ENCODE measurements at places on chromosomes 5 and 9.

DNA sequence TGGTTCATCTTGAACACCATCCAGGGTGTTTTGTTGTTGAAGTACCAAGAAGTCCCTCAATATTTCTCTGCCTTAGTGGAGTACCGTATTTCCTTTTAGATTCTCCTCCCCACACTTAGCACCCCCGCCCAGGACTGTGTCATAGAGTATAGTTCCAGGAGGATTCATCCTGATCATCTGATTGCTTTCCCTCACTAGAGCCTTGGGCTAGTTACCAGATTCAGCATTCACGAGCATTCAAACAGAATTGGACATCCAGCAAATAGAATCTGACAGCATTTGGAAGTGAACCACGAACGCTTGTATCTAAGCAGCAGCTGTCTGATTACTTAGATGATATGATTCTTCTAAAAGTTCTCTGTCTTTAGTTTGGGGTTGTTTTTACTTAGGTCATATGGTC lies 248.1 kb upstream of the TAS2R1 start:
- no peak for DNase-seq

DNA sequence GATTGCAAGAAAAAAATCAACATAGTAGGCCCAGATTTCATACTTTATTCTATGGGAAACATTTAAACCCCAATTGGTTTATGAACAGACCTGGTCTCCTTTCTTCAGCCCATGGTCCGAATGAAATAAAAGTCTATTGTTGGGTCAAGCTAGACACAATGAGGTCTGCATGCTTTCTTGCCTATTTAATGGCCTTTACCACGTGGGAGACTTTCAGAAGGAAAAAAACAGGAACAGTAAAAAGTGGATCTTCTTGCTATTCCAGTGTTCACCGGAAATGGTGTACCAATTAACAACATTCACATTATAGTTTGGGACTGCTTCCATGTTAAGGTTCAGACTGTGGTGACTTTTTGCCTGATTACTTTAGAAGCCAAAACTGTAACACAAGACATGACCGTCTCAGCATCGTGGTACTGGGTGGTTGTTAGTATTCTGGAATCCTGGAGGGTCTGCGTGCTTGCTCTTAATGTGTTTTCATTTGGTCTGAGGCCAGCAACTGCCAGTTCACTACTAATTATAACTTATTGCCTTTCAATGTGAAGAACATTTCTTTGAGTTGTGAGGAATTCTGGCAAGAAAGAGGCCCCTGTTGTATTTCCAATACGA lies 85.4 kb upstream of the PRRC1 start:
- no peak for DNase-seq

GRCh38 chr5:67253911-67254310 lies 57.3 kb upstream of the CD180 start:
- no peak for DNase-seq

DNA sequence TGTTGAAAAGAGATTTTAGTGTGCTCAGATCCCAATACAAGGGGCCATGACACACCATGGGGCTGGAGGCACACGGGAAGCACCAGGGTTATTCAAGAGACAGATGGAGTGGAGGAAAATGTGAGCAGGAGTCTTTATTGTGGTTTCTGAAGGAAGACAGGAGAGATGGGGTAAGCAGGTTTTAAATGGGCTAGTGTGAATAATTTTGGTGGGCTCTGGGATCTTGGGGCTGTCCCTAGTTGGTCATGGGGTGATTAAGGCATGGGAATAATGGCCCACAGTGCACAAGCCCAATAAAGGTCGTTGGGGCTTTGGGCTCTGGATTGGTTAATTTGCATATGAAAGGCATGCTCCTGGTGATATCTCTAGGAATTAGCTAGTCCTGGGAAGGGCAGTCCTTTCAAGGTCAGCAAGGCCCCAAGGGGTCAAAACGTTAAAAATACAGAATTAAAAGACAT lies 3.6 kb upstream of the SCGB3A2 start:
- DNase-seq = no peak

DNA sequence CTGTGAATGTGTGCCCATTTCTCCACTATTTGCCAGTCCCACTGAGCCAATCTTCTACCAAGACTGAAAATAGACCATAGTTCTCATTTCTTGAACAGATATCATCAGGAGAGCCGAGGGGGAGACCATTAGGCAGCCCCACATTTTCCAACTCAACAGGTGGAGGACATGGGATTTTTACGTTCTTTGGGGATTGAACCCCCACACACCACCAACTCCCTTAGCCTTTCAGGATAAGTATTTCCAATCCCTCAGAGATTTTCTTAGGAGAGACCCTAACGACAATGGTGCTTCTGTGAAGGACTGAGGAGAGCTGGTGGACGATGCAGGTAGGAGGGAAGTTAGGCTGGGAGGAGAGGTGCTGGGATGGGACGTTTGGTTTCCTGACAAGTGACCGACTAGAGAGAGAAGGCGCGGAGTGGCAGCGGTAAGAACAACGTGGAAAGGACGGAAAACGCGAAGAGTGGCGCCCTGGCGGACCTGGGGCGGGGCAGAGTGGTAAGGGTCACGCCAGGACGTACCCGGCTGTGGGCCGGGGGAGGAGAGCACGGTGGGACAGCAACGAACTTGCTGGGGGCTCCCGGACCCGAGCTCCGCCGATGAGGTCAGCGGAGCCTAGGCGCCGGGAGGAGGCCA lies 681 bp upstream of the CHSY3 start:
- DNase-seq = no peak

GRCh38 chr5:137113161-137113560 lies 386.0 kb downstream of the SPOCK1 start:
- no peak for DNase-seq

- no peak for DNase-seq
Observed at GRCh38 chr5:78659714-78660113, 11.1 kb upstream of the LHFPL2 start.

- no peak for DNase-seq
Observed at GRCh38 chr5:140109018-140109758, 4.7 kb upstream of the PURA start.

- no peak for DNase-seq
Observed at GRCh38 chr5:10377081-10377480, 23.6 kb downstream of the MARCHF6 start.

GRCh38 chr5:154010660-154011059 lies 28.1 kb downstream of the FAM114A2 start:
- no peak for DNase-seq

GRCh38 chr5:173094012-173094661 lies 38.0 kb downstream of the CREBRF start:
- DNase-seq = peak; percentile 7

- peak; percentile 59 for DNase-seq
Observed at GRCh38 chr5:168076561-168076991, 214.9 kb upstream of the WWC1 start.

GRCh38 chr9:136011703-136012496 lies 50.7 kb upstream of the UBAC1 start:
- DNase-seq = peak; percentile 12

DNA sequence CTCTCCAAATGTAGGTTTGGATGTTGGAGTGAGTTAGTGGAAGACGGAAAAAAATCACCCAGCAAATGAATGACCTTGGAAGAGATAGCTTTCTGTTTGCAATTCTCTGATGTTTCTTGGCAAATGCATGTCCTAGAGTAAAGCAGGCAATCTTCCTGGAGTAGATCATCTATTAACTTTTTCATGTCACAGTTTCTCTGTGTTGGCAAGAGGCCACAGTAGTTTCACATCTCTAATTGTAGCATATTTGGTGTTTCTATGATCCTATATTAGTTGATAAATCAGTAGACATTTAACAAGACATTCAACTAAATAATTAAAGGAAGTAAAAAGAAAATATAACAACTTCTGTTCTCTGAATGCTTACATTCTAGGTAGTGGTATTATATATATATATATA lies 138.2 kb upstream of the MINAR2 start:
- DNase-seq = no peak

DNA sequence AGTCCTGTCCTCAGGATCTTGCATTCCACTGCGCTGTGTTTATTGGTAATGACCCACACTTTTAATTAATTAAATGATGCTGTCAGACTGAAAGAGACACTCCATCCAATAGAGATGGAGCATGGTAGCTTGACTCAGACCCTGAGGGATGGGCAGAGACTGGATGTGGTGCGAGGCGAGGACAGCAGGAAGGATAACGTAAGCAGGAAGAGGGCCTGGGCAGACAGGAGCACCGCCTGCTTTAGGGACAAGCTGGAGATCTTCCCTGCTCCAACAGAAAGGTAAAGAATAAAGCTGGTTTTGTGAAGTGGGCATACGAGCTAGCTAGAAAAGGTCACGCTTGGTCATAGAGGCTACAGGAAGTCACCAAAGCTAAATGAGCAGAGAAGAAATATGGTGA lies 3.6 kb upstream of the DOCK8 start:
- DNase-seq = no peak

- peak; percentile 72 for DNase-seq
Observed at GRCh38 chr5:72378639-72379289, 58.6 kb downstream of the PTCD2 start.

DNA sequence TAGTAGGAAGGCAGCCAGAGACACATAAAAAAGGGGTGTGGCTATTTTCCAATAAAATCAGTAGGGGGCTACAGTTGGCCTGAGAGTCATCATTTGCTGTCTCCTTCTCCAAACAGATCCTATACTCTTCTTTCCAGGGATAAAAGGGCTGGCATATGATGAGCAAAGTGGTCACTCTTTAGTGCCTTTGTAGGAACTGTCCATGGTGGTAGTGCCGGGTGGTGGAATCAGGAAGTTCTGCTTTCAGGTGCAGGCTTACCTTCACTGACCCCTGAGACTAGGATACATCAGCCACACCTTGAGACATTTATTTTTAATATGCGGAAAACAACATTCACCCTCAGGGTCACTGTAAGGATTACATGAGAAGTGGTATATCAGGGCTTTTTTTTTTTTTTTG lies 80.8 kb downstream of the ASTN2 start:
- no peak for DNase-seq

DNA sequence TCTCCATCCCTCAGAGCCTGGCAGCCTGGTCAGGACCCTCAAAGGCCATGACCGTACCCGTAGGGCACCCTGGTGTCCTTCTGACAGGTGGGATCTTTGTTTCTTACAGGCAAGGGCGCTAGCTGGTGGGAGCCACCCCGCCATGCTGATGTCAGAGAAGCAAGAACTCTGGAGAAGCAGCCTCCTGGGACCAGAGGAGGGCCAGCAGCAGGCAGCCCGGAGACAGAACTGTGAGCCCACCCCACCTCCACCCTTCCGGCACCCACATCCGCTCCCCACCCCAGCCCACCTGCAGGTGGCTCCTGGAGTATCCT lies 42.2 kb upstream of the IL17B start:
- DNase-seq = no peak

DNA sequence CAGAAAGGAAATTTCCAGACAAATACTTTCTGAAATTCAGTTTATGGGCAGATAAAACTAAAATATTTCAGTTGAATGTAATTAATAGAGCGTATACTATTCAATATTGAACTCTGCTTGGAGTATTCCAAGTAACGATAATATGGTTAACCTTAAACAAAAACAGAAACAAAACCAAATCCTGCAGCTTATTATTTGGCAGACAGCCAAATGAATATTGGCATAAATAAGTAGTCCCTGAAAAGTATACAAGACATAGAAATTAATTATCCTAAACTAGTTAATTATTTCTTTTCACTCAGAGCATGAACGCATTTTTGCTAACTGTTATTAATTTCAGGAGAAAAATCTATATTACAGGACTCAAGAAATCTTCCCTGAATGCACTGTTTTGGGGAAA lies 1574.0 kb downstream of the MAT2B start:
- DNase-seq = no peak

GRCh38 chr5:65811004-65811403 lies 89.0 kb downstream of the NLN start:
- DNase-seq = no peak

DNA sequence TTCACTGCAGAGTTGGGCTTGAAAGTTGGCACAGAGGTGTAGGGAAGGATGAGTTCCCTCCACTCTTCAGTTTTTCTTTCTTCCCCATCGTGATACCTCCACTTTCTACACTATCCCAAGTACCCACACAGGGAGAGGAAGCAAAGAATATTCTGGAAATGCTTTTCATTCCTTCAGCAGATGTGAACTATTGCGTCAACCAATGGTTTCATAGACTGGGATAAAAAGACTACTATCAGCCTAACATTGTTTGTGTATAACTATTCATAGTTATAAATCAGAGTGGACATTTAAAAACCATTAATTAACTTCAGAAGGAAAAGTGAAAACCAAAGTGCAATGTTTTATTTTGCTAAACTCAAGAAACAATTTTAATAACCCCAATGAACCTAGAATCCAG lies 63.6 kb upstream of the MAMDC2 start:
- no peak for DNase-seq
